ENCODE measurements at places on chromosomes 1 and 21.
A peak's percentile ranks its signal among the peaks of the same experiment; 100 is the strongest.

DNA sequence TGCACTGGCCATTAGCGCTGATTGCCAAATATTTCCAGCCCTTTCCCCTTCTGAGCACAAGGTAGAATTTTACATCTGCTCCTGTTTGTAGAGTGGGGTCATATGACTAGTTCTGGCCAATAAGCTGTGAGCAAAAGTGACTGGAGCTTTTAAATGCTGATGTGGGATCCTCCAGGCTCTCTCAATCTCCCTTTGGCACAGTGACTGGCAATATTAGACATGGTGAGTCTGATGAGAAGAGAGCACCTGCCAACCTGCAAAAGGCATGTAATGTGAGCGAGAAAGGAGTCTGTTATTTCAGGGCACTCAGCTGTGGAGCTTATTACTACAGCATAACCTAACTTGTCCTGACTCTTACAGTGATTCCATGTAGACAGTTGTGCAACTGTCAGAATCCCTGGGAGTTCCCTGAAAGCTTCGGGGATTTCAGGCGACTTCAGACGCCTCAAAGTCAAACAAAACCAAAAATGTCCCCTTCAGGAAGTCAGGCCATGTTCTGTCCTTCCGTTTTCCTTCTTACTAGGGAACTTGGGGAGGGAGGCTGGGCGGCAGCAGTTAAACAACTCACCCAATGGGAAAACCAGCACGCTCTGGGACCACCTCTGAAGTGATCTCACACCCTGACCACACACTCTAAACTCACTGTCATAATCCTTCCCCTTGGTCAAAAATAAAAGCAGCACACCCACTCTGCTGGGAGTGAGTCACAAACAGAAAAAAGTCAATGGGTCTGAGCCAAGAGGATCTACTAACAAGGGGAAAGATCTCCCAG lies 3.6 kb upstream of the RASSF5 start:
- DNase-seq = peak; percentile 84

DNA sequence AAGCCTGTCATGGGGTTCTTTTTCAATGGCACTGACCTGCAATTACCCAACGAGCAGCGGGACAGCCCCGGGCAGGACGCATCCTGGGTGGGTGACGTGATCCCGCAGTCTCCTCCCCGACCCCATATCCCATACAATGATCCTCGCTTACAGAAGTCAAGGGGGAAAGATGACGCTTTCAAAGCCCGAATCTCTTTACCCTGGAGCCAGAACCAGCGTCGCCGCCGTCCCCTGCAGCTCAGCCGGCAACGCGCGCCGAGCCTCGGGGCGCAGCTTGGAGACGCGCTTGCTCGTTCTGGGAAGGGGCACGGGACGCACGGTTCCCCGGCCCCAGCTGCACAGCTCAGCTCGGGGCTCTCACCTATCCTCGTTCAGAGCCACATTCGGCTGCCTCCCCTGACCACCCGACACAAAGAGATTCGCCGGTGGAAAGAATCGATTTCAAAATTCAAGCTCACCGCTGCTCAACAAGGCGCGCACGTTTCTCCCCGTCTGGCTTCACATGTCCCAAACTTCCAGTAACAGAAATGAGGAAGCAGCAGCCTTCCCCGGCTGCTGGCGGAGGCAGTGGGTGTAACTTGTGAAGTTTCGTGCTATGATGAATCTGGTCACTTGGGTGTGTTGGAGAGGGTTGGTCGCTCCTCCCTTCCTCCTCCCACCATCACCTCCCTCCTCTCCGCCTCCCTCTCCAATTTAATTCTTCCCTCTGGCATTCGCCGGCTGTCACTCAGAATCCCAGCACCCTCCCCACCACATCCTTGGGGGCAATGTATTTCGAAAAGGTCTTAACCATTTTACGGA lies at the start of gene TIAM1:
Gene TIAM1 (minus strand): TSS at position 582 of the 801 bp plus-strand sequence. CDS start 77,289 bp downstream, outside the sequence.
- DNase-seq = peak; percentile 47

- DNase-seq = peak; percentile 36
Observed at GRCh38 chr1:206036663-206037455, 13.2 kb upstream of the CTSE start.

- DNase-seq = no peak
Observed at GRCh38 chr1:56202186-56202585, 377.2 kb downstream of the PLPP3 start.

GRCh38 chr1:59215766-59216291 lies 81.1 kb upstream of the FGGY start:
- no peak for DNase-seq

DNA sequence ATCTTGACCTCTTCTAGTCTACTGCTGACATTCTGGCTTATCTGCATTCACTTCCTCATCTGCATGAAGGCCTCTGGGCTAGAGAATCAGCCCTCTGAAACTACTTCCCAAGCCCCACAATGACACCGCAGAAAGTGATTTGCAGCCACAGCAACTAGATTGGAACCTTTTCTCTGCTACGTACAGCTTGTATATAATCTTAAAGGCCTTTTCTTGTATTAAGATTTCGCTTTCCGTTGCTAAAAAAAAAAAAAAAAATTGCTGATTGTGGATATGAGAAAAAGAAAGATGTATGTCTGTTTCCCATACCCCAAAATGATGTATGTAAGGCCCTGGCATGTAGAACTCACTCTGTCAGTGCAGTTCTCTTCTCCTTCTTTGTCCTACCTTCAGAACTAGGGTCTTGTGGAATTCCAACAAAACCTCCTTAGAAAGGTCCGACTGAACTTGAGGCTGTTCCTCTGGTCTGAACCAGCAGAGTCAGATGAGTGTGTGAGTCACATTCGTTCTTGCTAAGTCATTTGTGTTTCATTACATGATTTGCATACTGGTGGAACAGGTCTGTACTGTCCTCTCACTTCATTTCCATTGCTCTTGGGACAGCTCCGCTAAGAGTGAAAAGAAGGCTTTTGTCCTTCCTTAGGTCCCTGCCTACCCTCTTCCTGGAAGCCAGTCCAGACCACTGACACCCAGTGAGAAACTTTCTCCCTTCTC lies 62.7 kb downstream of the PLPP3 start:
- no peak for DNase-seq

Data from activated CD8-positive, alpha-beta T cell treated with anti-CD3 and anti-CD28 coated beads for 36 hours (primary cell).